ENCODE measurements at places on chromosomes 3 and 15.

DNA sequence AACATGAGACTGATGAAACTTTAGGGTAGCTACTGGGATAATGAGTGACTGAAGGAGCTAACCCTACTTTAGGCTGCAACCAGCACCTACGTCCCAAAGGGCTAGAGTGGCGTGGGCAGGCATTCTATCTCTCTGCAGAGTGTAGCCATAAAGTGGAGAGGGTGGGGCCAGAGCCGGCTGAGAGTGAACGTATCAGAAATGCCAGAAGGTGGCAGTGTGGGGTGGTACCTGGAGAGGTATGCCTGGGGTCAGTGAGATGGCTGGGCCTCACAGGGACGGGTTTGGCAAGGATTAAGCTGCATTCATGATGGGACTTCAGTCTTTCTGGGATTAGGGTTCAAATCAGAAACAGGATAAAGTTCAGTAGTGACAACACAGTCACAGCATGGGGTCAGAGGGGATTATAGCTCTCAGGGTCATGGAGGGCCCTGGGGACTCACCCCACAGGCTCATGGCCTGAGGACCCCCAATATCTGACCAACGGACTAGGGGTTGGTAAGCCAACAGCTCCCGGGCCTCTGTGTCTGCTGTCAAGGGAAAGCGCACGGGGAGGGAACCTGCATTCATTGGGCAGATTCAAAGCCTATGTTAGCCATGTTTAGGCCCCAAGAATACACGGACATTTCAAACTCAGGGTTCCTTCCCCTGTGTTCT lies 86.5 kb upstream of the FOXB1 start:
- DNase-seq = peak; percentile 81

GRCh38 chr3:101527441-101527840 lies 14.4 kb upstream of the SENP7 start:
- no peak for DNase-seq

GRCh38 chr15:52362497-52362896 lies 66.9 kb upstream of the MYO5C start:
- no peak for DNase-seq

- no peak for DNase-seq
Observed at GRCh38 chr3:187832202-187832601, 86.9 kb upstream of the BCL6 start.

GRCh38 chr3:49415931-49416601 lies 3.8 kb downstream of the TCTA start:
- DNase-seq = no peak

GRCh38 chr3:192915304-192915703 lies 2.4 kb downstream of the MB21D2 start:
- DNase-seq = peak; percentile 41

DNA sequence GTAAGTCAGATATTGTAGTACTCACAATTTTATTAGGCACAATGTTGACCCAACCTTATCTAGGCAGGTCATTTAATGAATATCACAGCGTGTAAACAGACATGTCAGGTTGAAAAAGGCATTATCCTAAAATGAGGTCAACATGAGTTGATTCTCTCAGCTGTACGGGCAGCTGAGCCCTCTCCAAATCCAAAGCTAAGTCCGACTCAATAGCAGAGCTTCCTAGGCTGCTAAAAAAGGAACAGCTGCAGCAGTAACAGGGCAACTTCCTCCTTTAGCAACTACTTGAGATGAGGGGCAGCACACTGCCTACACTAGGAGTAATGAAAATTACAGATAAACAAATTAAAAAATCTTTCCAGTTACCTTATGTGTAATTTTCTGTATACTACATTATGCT lies 189.2 kb downstream of the CADM2 start:
- DNase-seq = no peak

DNA sequence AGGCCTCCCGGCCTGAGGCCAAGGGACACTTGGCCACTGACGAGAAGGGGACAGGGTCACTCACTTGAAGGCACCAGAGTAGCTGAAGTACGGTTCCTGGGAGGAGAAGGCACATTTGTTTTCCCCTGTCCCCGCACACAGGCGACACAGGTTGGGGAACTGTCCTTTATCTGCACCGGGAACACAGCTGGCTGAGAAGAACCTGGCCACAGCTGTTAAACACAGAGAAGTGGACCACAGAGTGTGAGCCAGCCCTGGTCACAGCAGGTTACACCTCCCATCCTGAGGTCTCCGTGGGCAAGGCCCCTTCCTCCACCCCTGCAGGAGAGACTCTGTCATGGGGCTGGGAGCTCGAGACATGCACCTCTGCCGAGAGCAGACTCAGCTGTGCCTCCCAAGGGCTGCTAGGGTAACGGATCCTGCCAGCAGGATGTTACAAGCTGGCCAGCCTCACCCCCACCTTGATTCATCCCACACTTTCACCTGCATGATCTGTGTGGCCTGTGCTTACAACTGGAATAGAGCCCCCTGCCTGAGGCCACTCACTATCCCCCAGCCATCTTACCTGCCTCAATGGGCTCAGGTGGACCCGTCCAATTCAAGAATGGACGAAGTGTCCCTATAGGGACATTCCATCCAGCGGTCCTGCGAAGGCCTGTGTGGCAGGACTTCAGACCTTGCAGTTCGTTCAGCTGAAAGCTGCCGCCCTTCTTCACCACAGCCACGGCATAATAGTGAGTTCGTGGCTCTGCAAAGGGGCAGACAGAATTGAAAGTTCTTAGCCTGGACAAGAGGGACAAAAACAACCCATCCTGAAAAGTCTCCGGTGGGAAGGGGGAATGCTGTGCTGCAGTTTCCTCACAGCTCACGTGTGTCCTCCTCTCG lies 9.2 kb downstream of the LTF start:
- no peak for DNase-seq

- DNase-seq = no peak
Observed at GRCh38 chr15:69874321-69874720, 223.4 kb downstream of the TLE3 start.

DNA sequence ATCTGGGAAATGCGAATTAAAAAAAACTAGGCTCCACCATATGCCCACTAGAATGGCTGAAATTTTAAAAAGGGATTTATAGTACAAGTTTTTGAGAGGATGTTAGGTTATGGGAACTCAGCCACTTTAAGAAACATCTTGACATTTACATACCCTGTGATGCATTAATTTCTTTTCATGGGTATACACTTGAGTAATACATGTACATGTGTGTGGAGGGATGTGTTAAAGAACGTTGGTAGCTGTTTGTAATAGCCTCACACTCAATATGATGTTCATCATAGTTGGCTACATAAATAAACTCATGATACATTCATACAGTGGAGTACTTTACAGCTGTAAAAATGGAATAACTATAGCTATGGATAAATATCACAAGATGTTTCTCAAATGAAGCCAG lies 40.9 kb downstream of the MEF2A start:
- DNase-seq = no peak

- DNase-seq = no peak
Observed at GRCh38 chr3:129360171-129360611, 68.2 kb downstream of the EFCAB12 start.

- peak; percentile 77 for DNase-seq
Observed at GRCh38 chr3:189272500-189273119, 100.8 kb downstream of the TPRG1 start.

- DNase-seq = no peak
Observed at GRCh38 chr15:63349156-63349555, 32.5 kb downstream of the CA12 start.

- DNase-seq = no peak
Observed at GRCh38 chr15:88646088-88646405, 7.2 kb downstream of the ISG20 start.

GRCh38 chr15:42490671-42491538 lies at the start of gene ZNF106:
Gene ZNF106 (minus strand): TSS chr15:42491141. CDS start chr15:42472289, 18,852 bp downstream.
- peak; percentile 91 for DNase-seq

DNA sequence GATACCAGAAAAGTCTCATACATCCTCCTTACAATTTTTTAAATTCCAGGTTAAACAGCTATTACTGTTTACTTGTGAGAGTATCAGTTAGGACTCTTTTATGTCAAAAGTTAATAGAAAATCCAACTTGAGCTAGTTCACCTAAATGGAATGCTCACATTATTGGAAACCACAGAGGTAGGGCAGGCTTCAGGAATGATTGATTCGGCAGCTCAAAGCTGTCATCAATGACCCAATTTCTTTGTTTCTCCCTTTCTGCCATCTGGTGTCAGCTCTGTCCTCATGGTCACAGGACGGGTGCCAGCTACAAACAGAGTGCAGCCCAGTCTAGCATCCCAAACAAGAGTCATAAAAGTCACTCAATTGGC lies 32.2 kb downstream of the CFAP20DC start:
- no peak for DNase-seq

GRCh38 chr15:63157118-63157843 lies at the start of gene RPS27L:
Gene RPS27L (minus strand): TSS chr15:63157477. CDS start chr15:63157405, 72 bp downstream.
- DNase-seq = peak; percentile 92

DNA sequence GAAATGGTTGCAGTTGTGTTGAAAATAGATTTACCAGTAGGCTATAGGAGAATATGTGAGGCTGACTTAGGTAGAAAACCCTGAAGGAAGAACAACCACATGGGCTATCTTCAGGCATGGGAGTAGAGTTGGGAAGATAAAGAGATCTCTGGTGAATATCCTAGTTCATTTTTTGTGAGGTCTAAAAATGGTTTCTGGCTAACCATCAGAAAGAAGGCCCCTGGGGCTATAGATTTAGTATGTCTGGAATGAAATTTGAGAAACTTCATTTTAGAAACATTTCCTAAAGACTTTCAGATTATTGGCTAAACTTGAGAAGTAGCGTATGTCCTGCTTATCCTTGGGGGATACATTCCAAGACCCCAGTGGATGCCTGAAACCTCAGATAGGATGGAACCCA lies 148.2 kb downstream of the NAALADL2 start:
- DNase-seq = no peak

GRCh38 chr3:14303336-14304100 lies 98.9 kb upstream of the SLC6A6 start:
- no peak for DNase-seq

- DNase-seq = peak; percentile 18
Observed at GRCh38 chr3:193744822-193745684, 152.0 kb downstream of the OPA1 start.

DNA sequence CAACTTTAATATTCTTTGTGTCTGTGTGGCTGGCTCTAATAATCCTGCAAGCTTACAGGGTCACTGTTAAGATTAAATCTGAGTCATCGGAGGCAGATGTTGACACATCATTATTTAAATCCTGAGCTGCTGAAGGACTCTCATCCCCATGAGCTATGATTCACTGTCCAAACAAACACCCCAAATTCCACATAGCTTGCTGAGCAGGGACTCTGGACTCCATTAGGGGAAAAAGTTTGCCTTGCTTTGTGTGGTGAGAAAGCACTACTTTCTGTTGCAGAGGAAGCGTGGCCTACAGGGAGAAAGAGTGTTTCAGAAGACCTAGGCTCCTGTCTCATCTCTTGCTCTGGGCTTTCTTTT lies 213.7 kb downstream of the PDCD6IP start:
- no peak for DNase-seq

DNA sequence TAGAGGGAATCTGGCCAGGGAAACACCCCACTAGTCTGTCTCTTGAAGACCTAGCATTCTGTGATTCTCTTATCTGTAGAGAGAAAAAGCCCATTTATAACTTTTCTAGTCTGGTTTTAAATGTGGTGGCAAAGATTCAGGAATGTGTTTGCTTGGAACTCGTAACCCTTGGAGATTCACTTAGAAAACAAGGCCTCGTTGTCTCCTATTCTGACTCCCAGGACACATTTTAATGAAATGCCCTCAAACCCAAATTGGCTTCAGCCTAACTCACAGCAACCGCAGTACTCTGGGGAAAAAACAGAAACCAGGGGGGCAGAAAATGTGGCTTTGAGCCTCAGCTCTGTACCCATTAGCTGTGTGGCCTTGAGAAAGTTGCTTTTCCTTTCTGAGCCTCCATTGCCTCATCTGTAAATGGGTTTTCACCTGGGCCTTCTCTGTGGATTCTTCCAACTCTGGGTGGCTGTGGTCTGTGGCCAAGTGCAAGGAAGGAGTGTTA lies 36.5 kb downstream of the RPLP1 start:
- no peak for DNase-seq

Data from NCI-H2081 (cell line).